ENCODE measurements at places on chromosomes 11 and 22. TPM values are rescaled to one million over a fixed set of nuclear protein-coding genes. Genes with fewer than 3 reads are reported as not detected.

Gene DDTL
- 2.1 TPM for total RNA-seq

Gene ARHGEF17
- 28.2 TPM for total RNA-seq

Gene CAPN1
- total RNA-seq: 94.5 TPM

Gene TIRAP
- 4.8 TPM for total RNA-seq

Gene LMNTD2
- 0.26 TPM for total RNA-seq

Gene GRM5
- total RNA-seq: under 0.01 TPM

Gene GGTLC2
- not detected for total RNA-seq
